ENCODE measurements at places on chromosomes 11 and 22.

DNA sequence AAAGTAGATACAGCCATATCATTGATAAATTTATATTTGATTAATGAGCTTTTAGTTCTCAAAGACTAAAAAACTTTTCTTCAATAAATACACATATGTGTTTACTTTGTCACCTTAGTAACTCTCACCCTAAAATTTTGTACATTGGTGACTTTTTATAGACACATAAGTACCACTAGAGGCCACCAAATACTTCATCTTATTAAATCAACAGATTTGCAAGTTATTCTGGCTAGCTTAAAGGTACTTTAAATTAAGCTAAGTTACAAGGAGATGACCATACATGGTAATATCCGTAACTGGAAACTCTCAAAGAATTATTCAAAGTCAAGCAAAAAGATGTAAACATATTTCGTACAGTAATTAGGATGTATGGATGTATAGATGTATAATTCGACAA is 112.2 kb downstream of the SBF2 start:
- no peak for DNase-seq

DNA sequence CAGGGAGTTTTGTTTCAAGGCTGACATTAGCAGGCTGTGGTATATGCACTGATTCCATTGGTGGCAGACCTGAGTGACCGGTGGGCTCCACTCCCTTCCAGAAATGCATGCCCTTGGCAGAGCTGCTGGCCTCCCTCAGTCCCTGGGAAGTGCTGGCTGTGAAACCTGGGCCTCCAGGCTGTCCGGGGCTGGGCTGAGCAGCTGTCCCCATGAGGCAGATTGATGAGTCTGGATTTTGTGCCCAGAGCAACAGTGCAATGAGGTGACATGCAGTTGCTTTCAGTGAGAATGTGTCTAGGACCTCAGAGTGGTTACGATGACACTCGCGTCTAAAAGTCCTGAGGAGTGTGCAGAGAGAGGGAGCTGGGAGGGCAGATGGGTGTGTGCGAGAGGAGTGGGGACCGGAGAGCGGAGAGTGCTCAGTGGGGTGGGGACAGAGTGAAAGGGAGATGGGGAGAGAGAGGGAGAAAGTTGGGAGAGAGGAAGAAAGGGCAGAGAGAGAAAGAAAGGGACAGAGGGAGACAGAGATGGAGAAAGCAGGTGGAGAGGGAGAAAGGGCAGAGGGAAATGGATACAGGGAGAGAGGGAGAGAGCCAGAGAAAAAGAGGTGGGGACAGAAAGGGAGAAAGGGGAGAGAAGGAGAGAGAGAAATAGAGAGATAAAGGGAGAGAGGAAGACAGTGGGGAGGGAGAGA is 978.3 kb downstream of the BRD1 start:
- no peak for DNase-seq

GRCh38 chr11:44381261-44381660 is 71.3 kb upstream of the ALX4 start:
- no peak for DNase-seq

GRCh38 chr11:78292109-78292803 is 103.5 kb downstream of the USP35 start:
- DNase-seq, result no peak

GRCh38 chr11:67468056-67468455 is 995 bp downstream of the TMEM134 start:
- DNase-seq, result no peak

GRCh38 chr22:16932577-16932976 is 75.4 kb downstream of the GAB4 start:
- DNase-seq, result no peak

DNA sequence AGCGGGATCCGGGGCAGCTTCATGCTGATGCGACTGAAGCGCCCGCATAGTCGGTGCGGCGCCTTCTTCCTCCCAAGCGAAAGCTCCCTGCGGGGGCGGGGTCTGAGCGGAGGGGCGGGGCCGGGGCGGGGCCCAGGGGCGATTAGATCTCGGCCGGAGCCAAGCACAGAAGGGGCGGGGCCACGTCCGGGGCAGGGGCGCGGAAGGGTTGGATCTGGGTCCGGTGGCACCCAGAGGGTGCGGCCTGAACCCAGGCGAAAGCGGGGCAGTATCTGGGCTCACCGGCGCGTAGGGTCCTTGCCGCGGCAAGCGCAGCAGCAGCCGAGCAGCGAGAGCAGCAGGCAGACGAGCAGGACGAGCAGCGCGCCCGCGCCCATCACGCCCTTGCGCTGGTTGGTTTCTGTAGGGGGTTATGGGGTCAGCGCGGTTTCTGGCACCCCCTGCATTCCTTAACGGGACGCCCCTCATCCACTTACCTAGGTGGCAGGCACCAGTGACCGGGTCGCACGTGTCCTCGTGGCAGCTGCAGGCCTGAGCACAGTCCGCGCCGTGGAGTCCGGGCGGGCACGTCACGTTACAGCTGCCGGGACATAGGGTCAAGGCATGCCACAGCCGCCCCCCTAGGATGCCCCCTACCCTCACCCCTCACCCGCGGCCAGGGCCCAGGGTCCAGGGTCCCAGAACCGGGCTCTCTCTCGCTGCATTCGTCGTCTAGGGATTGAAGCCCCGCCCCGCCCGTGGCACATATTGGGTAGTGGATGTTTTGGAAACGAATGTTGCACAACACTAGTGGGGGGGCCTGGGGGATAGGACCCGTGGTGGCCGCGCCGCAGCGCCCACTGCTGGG is 8.1 kb downstream of the SCARF2 start:
- DNase-seq, result no peak

- DNase-seq, result no peak
These were observed 123.5 kb downstream of the CACNA1I start for GRCh38 chr22:39693943-39694500.

GRCh38 chr11:47186700-47187695 is 764 bp upstream of the PACSIN3 start:
- DNase-seq, result peak; percentile 75

DNA sequence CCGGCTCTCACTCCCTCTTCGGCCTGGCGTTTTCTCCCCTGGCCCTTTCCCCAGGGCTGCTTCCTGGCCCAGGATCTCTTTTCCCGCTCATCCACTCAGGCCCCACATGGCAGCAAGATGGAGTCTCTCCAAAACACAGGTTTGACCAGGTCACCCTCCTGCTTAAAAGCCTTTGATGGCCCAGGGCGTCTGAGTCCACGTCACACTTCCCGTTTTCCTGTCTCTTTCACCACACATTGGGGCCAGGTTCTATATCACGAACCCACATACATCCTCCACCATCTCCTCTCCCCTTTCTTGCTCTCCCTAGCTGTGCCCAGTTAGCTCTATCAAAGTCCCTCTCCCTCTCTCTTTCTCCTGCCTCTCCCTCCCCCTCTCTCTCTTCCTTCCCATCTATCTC is 7.8 kb upstream of the LRRC32 start:
- DNase-seq, result no peak
